Vagina (tissue), 2 donors: ENCODE measurements at places on chromosomes 3 and 15. TPM values are rescaled to one million over a fixed set of nuclear protein-coding genes. Genes with fewer than 3 reads are reported as not detected.

CGNL1 gene
- total RNA-seq, result 38.3 TPM

BRPF1 gene
- total RNA-seq, result 16.9 TPM

DYNLT2B gene
- 2.9 TPM for total RNA-seq

GOLGA6B gene
- not detected for total RNA-seq

RASSF1 gene
- total RNA-seq, result 69.0 TPM

LEKR1 gene
- total RNA-seq, result not detected

TYRO3 gene
- total RNA-seq, result 13.3 TPM

SLC2A2 gene
- not detected for total RNA-seq

PAK6 gene
- 19.9 TPM for total RNA-seq

ITIH1 gene
- 0.98 TPM for total RNA-seq

STRIT1 gene
- not detected for total RNA-seq

MELTF gene
- 23.6 TPM for total RNA-seq

NTRK3 gene
- 4.9 TPM for total RNA-seq

SCN11A gene
- not detected for total RNA-seq

SI gene
- total RNA-seq, result not detected

CDHR4 gene
- not detected for total RNA-seq

COPS2 gene
- total RNA-seq, result 45.2 TPM

GOLIM4 gene
- total RNA-seq, result 36.8 TPM

LYZL4 gene
- not detected for total RNA-seq

NANOGP8 gene
- not detected for total RNA-seq

UACA gene
- 40.3 TPM for total RNA-seq

DPPA2 gene
- not detected for total RNA-seq

FSIP1 gene
- total RNA-seq, result 0.98 TPM

PPM1L gene
- 14.2 TPM for total RNA-seq

TCAIM gene
- 17.9 TPM for total RNA-seq

TMC3 gene
- 2.7 TPM for total RNA-seq

ZPLD1 gene
- not detected for total RNA-seq

ZSCAN2 gene
- total RNA-seq, result 7.9 TPM

GRAMD2A gene
- total RNA-seq, result 7.4 TPM

CPLX3 gene
- total RNA-seq, result not detected

P3H2 gene
- total RNA-seq, result 41.7 TPM

LIPC gene
- total RNA-seq, result not detected

C3orf49 gene
- total RNA-seq, result not detected

RAP2B gene
- 16.0 TPM for total RNA-seq

DAZL gene
- not detected for total RNA-seq

DUOX2 gene
- 20.6 TPM for total RNA-seq

SLC35G2 gene
- 9.3 TPM for total RNA-seq

REC114 gene
- not detected for total RNA-seq

CSPG4 gene
- 23.1 TPM for total RNA-seq

PP2D1 gene
- total RNA-seq, result not detected

KY gene
- total RNA-seq, result 3.7 TPM

CCR8 gene
- not detected for total RNA-seq

POTEB gene
- total RNA-seq, result not detected

SERINC4 gene
- total RNA-seq, result not detected

TGM5 gene
- total RNA-seq, result 8.3 TPM

SPTBN5 gene
- 0.49 TPM for total RNA-seq

SPATA12 gene
- total RNA-seq, result not detected

LRTM1 gene
- total RNA-seq, result not detected

SAMMSON gene
- total RNA-seq, result not detected

ATP13A4 gene
- total RNA-seq, result 13.0 TPM

ONECUT1 gene
- not detected for total RNA-seq

PCOLCE2 gene
- total RNA-seq, result 136 TPM

EFHB gene
- total RNA-seq, result 0.49 TPM
